ENCODE measurements at places on chromosomes 4 and X. TPM values are rescaled to one million over a fixed set of nuclear protein-coding genes. Genes with fewer than 3 reads are reported as not detected.

The ITIH6 gene
- not detected for total RNA-seq

GRCh38 chr4:182385897-182386296, 142.7 kb downstream of the TENM3 start:
- H3K27ac ChIP-seq: no peak overlapping the region
- H3K4me3 ChIP-seq: no peak overlapping the region
- DNase-seq: no peak
- H3K36me3 ChIP-seq: no peaks in the 10 kb centered on the region
- no peaks in the 10 kb centered on the region for H3K4me1 ChIP-seq
- no peaks in the 10 kb centered on the region for H3K27me3 ChIP-seq

DNA sequence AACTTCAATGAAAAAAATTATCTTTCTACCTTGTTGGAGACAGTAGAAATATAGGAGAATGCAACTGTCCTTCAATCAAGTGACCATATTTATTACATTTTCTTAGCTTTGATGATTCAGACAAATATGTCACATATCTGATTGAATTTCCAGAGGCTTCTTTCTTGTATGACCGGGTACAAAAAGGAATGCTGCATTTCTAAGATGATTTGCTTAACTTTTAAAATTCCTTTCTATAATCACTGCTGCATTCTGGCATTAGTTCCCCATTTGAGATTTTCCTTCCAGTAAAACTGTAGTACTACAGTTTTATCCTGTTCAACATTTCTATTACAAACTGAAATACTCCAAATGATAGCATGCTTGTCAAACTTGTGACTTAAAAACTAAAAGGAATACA, 5.2 kb downstream of the MFSD8 start:
- no peak overlapping the region for H3K4me3 ChIP-seq
- H3K27ac ChIP-seq: no peak overlapping the region
- no peaks in the 10 kb centered on the region for H3K27me3 ChIP-seq
- DNase-seq: peak; percentile 12
- no peaks in the 10 kb centered on the region for H3K36me3 ChIP-seq

The FGF5 gene
- 15.5 TPM for total RNA-seq

DNA sequence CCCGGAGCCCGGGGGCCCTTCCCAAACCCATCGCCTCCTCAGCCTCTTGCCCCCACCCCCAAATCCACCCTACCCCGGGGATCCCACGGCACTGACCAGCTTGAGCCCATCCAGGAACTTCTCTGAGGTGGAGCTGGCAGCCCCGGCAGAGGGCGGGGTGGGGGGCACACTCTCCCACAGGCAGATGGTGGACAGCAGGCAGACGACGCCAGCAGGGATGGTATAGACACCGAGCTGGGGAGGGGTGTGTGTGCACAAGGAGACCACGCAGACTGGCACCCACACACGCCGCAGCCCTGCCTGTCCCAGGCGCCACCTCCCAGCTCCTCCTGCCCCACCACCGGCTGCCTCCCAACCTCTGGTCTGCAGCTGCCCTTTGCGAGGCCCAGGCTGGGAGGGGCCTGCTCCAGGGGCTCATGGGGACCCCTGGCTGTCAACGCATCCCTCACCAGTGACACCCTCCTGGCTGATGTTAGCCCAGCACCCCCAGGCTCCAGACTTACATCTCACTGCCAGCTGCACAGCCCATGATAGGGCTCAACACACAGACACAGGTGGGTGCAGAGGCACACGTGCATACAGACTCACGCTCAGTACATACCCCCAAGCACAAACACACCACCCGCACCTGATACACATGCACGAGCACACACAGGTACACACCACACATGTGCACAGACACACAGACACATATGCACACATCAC, 4.2 kb downstream of the SLC49A3 start:
- no peak overlapping the region for H3K4me3 ChIP-seq
- H3K4me1 ChIP-seq: peaks cover 22% of the 10 kb centered on the region

The CT83 gene
- total RNA-seq: not detected

DNA sequence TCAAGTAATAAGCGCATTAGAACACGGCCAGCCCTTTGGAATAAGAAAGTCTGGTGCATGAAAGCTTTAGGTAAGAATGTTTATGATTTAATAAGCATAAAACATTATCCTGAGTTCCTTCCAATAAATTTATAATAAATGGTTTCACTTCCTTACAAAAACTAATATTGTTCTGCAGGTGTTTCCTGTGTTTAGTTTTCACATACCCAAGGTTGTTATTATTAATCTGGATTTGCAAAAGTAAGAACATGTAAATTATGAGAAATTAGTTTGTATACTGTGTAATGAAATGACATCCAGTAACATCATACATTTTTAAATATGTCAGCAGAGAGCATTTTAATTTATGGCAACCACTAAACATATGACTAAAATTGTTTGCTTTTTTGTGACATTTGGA, 72.1 kb downstream of the BANK1 start:
- DNase-seq: no peak
- H3K4me1 ChIP-seq: no peaks in the 10 kb centered on the region
- no peaks in the 10 kb centered on the region for H3K36me3 ChIP-seq
- H3K4me3 ChIP-seq: no peak overlapping the region

DNA sequence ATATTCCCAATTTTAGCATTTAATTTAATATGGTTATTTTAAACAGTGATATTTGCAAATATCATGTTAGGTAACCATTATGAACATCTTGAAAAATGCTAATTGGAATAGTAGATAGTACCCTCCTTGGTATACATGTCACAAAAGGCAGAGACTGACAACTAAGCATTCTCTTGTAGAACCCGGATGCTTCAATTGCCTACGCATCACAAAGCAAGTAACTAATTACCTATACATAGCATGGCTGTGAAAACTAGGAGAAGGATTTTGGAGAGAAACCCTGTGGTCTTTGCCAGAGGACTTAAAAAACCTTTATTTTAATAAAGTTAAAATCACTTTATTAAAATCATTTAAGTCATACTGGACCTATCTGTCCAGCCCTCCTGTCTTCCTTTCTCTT, 764.1 kb upstream of the TENM3 start:
- H3K4me1 ChIP-seq: no peaks in the 10 kb centered on the region
- H3K4me3 ChIP-seq: no peak overlapping the region
- H3K36me3 ChIP-seq: no peaks in the 10 kb centered on the region
- H3K27me3 ChIP-seq: no peaks in the 10 kb centered on the region

The CSN1S1 gene
- not detected for total RNA-seq

The SHROOM2 gene
- 0.22 TPM for total RNA-seq

The SORCS2 gene
- total RNA-seq: 4.3 TPM

DNA sequence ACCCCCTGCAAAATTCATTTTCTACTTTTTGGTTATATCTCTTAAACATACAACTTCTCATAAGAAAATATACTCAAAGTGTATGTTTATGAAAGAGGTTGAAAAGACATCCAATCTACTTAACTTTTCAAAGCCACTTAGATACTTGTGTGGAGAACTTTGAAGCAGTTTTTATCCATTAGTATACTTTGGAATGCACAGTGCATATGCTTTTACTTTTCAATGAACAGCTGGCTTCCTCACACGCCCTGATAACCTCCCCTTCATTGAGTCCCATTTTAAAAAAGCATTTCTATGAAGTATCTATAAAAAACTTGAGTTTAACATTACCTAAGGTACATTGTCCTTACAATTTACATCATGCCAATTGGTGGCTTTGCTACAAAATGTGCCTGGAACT, 73.8 kb downstream of the VEGFC start:
- DNase-seq: no peak
- H3K27ac ChIP-seq: no peak overlapping the region
- no peaks in the 10 kb centered on the region for H3K27me3 ChIP-seq
- no peak overlapping the region for H3K4me3 ChIP-seq
- H3K36me3 ChIP-seq: peaks cover 23% of the 10 kb centered on the region

Data from GM23248 (cell line).